ENCODE measurements at places on chromosomes 13 and 19.

DNA sequence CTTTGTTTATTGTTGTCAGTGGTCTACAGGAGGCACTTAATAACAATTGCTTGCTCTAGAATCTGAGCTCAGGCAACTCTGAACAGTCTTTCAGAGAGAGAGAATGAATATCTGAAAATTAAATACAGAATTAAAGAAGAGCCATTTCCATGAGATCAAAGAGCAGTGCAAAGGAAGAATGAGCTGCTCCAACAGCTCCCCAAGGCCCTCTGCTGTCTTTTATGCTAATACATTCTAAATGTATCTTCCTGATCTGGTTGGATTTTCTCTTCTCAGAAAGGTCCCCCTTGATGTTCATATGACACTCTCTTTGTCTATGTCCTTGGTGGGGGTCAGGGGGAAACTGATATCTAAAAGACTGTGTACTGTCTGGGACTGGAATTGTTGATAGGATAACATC is 1029.6 kb downstream of the PCDH9 start:
- no peak for DNase-seq

DNA sequence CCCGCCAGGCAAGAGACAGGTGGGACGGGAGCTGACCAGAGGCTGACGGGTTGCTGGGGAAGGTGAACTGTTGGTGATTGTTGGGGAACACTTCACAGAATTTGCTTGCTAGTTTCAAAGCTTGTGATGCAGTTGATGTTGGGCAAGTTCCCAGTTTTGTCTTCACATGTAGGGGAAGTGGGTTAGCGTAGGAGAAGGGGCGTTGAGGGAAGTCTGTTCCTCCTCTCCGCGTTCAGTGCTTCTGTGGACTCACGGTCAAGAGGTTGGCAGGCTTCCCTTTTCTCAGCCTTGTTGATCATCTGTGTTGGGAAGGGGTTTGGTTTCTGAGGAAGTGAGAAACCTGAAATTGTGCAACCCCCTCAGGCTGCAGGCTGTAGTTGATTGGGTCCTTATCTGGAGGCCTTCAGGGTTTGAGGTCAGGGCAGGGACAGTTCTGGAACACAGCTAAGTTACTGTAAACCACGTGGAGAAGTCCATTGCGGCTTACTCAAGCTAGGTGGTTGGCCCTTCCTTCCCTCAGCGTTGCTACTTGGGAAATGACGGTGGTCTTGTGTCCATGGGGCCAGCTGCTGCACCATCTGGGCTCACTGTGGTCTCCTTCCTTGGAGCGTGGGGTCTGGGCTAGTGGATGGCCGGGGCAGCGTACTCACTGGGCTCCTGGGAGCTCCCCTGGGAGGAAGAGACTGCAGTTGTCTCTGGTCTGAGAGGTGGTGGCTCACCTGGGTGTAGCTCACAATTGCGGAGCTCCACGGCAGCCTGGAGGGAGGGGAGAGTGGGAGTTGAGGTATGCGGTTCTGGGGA is 7.5 kb downstream of the RPS9 start:
- peak; percentile 76 for DNase-seq

DNA sequence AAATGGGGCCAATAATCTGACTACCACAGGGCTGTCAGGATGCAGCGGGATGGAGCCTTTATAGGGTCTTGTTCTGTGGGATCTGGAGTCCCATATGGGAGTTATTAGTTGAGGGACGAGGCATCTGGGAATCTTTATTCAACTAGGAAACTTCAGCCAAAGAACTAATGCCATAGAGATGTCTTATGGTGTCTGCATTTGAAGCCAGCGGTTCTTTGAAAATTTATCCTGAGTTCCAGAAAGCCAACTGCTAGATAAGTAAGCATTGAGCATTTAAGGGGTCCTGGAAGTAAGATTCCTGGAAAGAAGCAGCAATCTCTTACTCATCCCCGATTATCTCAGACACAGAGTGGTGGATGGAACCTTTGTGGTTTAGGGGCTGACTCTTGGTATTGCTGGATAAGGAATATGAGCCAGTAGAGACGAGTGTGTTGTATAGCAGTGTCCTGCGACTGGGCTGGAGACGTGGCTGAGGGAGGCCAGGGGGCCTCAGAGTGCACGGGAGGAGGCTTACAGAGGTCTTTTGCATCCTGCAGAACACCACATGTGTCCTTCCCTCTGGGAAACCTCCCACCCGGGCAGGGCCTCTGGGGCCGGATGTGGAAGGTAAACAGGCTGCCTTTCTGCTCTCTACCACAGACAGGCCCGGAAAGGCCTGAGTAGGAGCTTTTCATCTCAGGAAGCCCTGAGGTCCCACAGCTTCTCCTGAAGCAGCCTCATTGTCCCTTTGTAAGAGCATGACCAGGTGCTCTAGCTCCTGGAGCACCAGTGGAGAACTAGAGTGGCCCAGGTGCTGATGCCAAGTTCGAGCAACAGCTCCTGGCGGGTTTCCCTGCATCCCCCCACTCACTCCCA is 28.8 kb downstream of the ACTN4 start:
- DNase-seq, result peak; percentile 79

GRCh38 chr19:56725829-56726424 is 54.4 kb upstream of the ZNF835 start:
- no peak for DNase-seq

DNA sequence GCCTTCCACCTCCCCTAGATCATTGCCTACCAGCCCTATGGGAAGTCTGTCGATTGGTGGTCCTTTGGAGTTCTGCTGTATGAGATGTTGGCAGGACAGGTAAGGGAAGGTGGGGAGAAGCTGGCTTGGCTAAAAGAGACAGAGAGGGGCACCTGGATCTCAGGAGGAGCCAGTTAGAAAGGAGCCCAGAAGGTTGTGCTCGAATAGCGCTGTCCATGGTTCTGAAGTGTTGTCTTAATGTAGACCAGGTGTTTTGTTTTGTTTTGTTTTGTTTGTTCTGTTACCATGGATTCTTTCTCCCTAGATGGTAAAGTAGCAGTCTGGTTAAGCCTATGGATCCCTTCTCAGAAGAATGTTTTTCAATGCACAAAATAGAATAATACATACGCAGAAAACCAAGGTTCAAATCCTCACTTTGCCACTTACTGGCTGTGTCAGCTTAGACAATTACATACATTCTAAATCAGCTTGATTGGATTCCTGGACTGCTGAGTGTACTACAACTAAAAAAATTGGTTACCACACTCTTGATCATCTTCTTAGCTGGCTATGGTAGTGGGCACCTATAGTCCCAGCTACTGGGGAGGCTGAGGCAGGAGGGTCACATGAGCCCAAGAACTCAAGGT is 5.9 kb upstream of the CACNG7 start:
- DNase-seq, result peak; percentile 74

GRCh38 chr13:43244481-43244880 is 221.1 kb downstream of the DNAJC15 start:
- DNase-seq, result no peak

GRCh38 chr19:47391510-47392223 is 27.7 kb downstream of the MEIS3 start:
- DNase-seq, result peak; percentile 66

DNA sequence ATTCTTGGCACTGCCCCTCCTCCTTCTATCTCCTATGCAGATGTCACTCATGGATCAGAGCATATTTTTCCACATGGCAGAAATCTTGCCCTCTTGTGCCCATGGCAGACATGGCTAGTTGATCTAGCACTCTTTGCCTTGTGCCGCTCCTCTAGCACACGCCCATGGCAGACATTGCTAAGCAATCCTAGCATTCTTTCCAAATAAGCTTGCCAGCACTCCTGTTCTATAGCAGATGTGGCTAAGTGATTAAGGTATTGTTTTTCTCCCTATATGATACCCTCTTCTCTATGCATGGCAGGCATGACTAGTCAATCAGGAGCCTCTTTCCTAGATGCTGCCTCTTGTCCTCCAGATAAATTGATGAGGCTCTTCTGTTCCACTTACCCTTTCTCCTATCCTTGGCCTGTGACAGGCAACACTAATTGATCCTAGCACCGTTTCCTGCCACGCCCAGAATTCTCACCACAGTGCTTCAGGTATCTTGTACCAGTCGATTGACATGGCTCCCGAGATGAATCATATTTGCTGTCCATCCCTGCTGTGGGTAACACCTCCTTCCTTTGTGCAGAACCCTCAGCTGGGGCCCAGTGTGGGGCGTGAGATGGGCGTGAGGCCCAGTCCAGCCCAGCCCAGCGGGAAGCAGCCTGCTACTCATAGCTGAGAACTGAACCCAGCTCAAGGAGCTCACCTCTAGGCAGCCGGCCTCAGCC is 26.9 kb downstream of the TMED1 start:
- DNase-seq, result peak; percentile 23

GRCh38 chr19:44517146-44517545 is 12.3 kb downstream of the CEACAM20 start:
- no peak for DNase-seq

- no peak for DNase-seq
Observed at GRCh38 chr13:76421011-76421410, 465.2 kb downstream of the KCTD12 start.

DNA sequence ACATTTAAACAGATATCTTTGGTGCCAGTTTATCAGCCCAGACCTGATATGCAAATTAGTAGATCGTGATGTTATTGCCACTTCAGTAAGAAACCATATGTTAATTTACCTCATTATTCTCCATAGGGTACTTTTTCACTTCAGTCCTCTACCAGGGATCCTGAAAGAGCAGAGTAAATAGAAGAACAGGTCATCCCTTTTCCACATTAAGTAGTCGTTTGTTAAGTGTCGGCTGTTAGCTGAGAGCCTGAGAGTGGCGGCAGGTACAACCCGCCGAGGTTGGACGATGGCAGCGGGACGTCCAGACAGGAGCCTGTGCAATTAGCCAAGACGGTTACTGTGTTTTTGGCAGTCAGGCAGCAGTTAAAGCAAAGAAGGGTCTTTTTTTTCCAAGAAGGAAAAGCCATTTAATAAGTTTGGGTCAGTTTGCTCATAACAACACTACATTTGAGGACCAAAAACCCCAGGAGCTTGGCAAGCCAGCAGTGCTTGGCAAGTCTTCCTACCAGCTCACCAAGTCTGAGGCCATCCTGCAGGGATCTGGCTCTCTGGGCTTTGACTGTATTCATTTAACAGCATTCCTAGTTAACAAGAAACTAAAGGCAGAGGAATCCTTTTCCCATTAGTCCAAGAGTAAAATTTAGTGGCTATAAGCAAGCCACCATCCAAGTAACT is 231.8 kb downstream of the SHISA2 start:
- no peak for DNase-seq

Data from small intestine (tissue), 16 donors.